ENCODE measurements at places on chromosomes 2 and 18.

GRCh38 chr2:97951155-97951680 lies 44.5 kb downstream of the TMEM131 start:
- no peak for DNase-seq

DNA sequence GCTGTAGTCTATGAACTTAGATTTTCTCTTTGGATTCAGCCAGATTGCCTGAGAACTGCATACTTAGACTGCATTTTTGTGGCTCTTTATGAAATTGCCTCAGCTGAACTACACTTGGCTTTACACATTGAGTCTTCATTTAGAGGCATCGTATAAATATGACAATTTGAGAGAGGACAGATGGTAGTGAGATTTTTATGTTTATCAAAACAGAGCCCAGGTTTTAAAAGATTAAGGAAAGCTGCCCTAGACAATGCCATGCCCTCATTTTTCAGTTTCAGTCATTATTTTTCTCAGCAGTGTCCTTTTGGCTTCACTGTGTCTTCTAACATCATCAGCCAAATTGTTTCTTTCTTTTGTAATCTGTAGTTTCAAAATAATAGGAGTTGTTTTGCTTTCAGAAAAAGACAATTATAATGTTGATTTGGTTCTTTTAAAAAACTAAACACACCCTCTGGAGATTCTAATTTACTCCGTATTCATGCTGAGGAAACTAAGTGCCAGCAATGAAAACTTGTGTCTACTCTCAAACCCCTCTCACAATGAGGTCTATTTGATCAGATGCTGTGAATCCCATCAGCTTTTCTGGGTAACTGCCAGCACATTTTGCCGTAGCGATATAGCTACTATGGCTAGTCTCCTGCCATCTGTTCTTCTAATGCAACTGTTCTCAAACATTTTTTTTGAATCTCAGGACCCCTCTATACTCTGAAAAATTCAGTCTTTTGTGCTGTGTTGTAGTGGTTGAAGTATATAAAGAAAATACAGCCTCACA lies 46.2 kb downstream of the TWSG1 start:
- peak; percentile 70 for DNase-seq

- no peak for DNase-seq
Observed at GRCh38 chr2:154247503-154247902, 375.8 kb downstream of the GALNT13 start.

- no peak for DNase-seq
Observed at GRCh38 chr2:152620208-152620607, 97.1 kb downstream of the PRPF40A start.

DNA sequence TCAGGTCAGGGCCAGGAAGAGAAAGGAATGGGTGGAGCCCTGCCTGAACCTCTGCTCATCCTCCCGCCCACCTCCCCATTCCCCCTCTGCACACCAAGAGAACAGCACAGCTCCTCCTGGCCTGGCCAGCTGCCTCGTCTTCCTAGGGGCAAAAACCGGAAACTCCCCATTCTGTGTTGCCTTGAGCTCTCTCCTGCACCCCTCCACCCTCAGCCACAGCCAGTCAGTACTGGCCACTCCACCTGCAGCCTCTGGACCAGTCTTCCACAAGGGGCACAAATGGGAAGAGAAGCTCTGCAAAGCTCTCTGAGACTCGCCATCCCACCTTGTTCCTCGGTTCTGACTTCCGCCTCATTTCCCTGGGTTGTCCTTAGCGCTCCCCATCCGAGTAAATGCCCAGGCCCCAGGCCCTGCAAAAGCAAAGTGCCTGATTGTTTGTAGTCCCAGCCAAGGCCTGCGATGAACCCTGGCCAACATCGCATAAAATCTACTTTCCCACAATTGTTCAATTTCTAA lies 39.3 kb upstream of the SLC35G4 start:
- DNase-seq, result no peak

DNA sequence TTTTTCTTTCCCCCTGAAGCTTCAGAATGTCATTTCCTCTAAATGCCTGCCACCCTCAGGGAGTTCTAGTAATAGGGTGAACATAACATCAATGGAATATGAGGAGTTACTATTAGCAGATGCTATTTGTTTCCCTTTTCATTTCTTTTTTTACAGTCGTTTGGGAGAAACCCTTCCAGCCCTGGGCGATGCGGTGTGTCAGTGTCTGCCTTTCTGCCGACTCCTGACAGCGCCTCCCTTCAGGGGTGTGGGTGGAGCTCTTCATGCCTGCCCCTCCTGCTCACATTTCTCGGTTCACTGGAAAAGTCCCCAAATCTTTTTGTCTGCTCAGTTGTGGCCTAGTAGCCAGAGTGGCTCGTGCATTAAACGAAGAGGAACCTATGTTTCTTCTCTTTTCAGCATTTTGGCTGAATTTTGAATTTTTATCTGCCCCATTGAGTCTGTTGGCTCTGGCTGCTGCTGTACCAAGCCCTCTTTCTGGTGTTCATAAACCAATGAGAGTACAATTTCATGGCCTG lies 72.3 kb downstream of the FMNL2 start:
- DNase-seq, result no peak
